Stimulated activated naive CD8-positive, alpha-beta T cell treated with anti-CD3 and anti-CD28 coated beads, Interleukin-15, Interleukin-2, amounts not matched to agents 100 U/mL and 50 U/mL, for 24 hours (primary cell): ENCODE measurements at places on chromosomes 13 and 19.

- no peak for DNase-seq
Observed at GRCh38 chr13:54637366-54637765, 1608.8 kb downstream of the OLFM4 start.

DNA sequence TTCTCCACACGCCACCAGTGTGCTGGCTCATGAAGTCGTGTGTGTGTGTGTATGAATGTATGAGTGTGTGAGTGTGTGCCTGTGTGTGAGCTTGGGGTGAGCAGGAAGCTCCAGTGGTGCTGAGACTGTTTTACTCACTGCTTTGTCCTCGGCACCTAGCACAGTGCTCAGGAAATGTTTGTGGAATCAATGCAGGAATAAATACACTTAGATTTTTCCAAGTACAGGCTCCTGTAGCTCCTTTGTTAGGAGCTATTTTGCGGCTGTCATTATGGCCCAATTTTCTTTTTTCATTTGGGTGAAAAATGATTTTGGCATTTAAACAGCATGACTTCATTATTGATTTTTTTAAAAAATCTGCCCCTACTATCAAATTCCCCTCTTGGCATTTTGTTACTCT lies 193.5 kb upstream of the KL start:
- no peak for DNase-seq

- peak; percentile 77 for DNase-seq
Observed at GRCh38 chr19:32976223-32976805, 4.3 kb downstream of the FAAP24 start.

DNA sequence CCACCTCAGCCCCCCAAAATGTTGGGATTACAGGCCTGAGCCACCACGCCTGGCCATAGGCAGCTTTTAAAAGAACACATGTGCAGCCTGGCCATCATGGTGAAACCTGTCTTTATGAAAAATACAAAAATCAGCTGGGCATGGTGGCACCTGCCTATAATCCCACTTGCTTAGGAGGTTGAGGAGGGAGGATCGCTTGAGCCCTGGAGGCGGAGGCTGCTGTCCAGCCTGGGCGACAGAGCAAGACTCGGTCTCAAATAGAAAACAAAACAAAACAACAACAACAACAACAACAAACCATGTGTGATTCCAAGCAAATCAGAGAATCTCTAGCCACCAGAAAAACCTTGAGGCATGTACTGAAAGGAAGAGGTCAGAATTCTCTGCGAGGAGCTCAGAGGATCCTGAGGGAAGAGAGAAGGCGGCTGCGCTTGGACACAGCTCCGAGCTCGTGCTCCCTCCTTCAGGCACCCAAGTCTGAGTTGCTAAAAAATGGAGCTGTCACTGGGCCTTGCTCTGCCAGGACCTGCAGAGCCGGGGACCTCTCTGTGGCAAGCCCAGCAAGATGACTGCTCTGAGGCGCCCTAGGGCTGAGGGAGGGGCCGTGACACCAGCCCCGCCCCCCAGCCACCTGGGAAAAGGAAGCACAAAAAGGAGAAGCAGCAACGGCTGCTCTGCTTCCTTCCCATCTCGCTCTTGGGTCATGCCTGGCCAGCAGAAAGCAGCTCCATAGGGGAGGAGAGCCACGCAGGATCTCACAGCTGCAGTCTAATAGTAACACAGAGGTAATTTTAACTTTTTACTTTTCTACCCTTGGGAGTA lies at the start of gene ARL11:
TSS of gene ARL11 (plus strand) at position 677 of the 822 bp plus-strand sequence. CDS start 1,941 bp downstream, outside the sequence.
- peak; percentile 77 for DNase-seq

DNA sequence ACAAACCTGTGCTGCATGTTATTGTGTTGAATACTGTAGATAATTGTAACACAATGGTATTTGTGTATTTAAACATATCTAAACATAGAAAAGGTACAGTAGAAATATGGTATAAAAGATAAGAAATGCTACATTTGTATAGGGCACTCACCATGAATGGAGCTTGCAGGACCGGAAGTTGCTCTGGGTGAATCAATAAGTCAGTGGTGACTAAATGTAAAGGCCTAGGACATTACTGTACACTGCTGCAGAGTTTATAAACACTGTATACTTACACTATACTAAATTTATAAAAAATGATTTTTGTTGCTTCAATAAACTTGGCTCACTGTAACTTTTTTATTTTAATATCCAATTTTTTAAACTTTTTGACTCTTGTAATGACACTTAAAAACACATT lies 34.4 kb downstream of the LMO7 start:
- DNase-seq, result no peak

- DNase-seq, result no peak
Observed at GRCh38 chr13:48151363-48152161, 56.7 kb upstream of the MED4 start.

DNA sequence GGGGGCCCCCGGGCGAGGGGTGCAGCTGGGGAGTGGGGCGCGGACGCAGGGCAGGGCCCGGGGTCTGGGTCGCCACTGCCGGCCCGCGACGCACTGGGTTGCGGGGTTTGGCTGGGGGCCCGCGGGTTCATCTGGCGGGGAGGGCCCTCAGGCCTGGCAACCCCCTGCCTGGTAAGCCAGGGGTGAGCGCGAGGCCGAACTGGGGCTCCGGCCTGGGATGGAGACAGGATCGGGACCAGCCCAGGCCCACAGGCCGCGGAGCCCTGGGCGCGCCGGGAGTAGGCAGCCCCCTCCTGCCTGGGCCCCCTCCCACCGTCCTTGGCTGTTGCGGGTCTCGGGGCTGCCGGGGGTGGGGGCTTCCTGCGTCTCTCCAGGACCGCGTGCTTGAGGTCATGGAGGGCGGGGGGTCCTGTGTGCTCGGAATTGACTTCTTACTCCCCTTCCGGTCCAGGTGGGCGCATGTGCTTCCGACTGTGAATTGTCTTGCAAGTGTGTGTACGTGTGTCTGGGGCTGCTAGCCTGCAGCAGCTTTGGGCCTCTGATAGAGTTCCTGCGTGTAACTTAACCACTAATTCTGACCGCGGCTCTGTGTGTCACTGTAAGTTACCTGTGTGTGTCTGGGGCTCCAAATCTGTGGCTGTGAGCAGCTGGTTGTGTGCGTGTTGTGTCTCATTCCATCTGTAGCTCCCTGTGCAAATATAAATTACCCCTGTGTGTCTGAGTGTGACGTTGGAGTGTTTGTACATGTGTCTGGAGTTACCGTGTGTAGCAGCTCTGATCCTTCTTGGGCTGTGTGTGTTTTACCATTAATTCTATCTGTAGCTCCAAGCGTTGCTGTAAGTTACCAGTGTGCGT lies 751 bp downstream of the GRAMD1A start:
- DNase-seq, result peak; percentile 67

- no peak for DNase-seq
Observed at GRCh38 chr13:73519396-73520116, 460.8 kb downstream of the KLF5 start.
